ENCODE measurements at places on chromosomes 11 and 22. TPM values are rescaled to one million over a fixed set of nuclear protein-coding genes. Genes with fewer than 3 reads are reported as not detected.
A peak's percentile ranks its signal among the peaks of the same experiment; 100 is the strongest.

- peak; percentile 80 for DNase-seq
These were observed 1.9 kb downstream of the NEAT1 start for GRCh38 chr11:65424205-65425104.

- no peak for DNase-seq
These were observed 242.9 kb upstream of the UBASH3B start for GRCh38 chr11:122412581-122412980.

GRCh38 chr22:24443668-24444067 lies 16.3 kb downstream of the ADORA2A start:
- no peak for DNase-seq

DNA sequence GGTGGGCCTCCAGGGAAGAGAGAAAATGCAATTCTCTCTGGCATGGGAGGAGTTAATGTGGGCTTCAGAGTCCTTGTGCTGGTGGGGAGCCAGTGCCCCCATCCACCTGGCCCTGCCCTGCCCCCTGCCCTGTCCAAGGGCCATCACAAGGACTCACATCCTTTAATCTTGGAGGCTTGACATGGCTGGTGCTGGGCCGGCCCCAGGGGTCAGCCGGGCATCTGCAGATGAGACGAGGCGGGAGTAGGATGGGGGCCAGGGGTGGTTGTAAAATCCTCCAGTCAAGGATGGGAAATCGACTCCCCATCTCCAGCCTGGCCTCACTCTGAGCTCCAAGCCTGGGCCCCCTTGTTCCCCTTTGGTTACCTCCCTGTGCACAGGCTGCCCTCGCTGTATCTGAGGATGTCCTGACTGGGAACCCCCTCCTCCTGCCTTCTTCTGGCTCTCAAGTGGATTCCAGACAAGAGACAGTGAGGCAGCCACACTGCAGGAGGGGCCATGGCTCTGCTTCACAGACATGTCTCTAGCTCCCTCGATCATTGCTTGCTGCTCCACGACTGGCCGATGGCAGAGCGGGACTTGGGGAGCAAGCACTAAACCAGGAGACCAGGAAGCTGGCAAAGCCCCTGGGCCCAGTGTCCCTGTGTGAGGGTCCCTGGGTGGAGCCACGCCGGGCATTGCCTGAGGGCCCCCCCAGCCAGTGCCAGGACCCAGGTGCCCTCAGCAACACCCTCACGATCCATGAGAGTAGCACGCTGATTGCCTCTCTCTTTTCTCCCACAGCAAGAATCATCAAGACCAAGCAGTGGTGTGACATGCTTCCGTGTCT lies 1120.5 kb downstream of the BRD1 start:
- DNase-seq, result no peak

DNA sequence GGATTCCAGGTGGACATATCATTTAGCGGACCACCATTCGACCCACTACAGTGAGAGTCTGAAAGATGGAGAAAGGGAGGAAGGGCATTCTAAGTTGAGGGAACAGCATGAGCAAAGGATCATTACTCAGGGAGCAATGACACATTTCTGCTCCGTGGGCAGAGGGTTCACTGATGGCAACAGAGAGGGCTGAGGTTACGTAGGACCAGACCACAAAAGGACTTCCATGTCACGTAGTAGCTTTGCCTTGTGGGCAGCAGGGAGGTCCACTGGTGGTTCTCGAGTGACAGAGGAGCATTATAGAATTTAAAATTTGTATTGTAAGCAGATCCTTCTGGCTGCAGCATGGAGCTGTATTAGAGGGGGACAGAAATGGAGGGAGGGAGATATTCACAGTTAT lies 109.7 kb upstream of the NAV2 start:
- no peak for DNase-seq

DNA sequence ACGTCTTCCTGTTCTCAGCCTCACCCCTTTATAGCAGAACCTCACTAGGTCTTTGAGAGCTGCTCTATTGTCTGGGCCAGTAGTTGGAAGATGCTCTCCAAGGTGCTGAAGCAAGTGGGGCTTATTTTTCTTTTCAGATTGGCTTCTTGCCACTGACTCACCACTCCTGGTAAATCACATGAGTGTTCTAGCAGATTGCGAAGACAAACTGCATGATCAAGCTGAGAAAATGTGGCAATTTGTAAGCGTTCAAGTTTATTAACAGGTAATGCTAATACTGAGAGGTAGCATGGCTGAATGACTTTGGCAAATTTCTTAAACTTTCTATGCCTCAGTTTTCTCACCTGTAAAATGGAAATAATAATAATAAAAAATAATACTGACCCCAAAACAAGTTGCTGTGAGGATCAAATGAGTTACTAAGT lies 59.2 kb downstream of the CACNG2 start:
- peak; percentile 45 for DNase-seq

DNA sequence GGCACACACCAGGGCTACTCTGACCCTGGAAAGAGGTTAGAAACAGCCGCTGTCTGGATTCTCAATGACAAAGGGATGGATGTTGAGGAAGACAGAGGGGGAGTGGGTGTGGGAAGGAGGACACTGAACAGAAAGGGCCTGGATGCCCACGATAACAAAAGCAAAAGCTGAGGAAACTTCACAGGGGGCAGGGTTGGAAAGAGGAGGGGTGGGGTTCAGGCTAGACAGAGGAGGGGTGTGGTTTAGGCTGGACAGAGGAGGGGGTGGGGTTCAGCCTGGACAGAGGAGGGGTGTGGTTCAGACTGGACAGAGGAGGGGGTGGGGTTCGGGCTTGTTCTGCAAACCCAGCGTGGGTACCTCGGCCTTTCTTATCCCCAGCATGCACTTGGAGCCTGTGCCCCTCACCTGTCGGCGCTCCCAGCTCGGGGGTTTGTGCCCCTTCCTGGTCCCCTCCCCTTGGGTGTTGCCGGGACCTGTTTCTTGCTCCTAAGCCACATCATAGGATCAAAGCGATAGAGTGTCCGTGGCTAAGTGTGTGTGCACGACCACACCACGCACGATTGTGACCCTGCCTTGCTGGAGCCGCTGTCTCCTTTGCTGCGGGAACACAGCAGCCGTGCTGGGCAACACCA lies 75.6 kb downstream of the BRD1 start:
- no peak for DNase-seq

- no peak for DNase-seq
These were observed 1430.5 kb downstream of the TBC1D22A start for GRCh38 chr22:48192920-48193319.

DNA sequence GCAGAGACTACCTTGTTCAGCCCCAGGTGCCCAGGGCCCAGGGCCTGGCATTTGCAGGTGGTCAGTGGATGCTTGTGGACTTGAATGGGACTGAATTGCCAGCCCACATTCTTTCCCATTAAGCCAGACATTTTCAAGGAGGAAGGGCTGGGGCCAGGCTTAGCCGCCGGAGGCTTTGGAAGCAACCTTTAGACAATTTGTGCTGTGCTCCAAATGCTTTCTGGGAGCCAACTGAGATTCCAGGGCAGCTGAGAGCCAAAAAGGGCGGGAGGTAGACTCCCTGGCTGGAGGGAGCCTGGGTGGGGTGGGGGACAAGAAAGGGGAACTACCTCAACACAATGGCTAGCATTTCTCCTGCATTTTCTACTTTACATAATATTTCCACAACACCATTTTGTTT lies 54.8 kb upstream of the TIMP3 start:
- no peak for DNase-seq

- DNase-seq, result no peak
These were observed 97.0 kb upstream of the DRD2 start for GRCh38 chr11:113572136-113572735.

DNA sequence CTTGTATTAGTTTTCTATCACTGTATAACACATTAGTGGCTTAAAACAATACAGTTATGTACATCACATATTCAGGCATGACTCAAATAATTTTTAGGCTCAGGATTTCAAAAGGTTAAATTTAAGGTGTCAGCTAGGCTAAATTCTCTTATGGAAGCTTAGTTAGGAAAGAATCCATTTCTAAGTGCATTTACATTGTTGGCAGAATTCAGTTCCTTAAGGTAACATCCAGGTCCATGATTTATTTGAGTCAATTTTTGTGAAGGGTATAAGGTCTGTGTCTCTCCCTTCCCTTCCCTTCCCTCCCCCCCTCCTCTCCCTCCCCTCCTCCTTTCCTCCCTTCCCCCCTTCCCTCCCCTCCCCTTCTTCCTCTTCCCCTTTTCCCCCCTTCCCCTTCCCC lies 399.0 kb upstream of the CNTN5 start:
- DNase-seq, result no peak

GRCh38 chr11:10982704-10983510 lies 125.1 kb upstream of the ZBED5 start:
- DNase-seq, result no peak

- DNase-seq, result no peak
These were observed 112.2 kb downstream of the NCAM1 start for GRCh38 chr11:113073290-113073953.

DNA sequence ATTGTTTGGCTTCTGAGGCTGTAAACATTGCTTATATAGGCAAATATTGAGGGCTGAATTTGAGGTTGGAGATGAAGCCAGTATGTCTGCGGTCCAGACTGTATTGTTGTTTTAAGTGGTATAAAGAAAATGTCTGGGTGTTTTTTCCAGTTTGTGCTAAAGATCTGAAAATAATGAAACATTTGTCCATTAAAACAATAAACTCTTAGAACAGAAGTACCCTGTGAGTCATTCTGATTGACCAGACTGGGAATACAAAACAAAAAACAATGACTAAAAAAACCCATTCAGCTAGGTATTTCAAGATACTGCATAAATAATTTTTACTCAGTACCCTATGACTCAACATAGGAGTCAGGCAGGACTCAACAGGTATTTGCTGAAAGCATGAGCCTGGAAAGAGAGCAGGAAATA lies 20.4 kb downstream of the ALKBH8 start:
- DNase-seq, result no peak

GRCh38 chr11:2328021-2328420 lies 26.2 kb downstream of the TSPAN32 start:
- no peak for DNase-seq

DNA sequence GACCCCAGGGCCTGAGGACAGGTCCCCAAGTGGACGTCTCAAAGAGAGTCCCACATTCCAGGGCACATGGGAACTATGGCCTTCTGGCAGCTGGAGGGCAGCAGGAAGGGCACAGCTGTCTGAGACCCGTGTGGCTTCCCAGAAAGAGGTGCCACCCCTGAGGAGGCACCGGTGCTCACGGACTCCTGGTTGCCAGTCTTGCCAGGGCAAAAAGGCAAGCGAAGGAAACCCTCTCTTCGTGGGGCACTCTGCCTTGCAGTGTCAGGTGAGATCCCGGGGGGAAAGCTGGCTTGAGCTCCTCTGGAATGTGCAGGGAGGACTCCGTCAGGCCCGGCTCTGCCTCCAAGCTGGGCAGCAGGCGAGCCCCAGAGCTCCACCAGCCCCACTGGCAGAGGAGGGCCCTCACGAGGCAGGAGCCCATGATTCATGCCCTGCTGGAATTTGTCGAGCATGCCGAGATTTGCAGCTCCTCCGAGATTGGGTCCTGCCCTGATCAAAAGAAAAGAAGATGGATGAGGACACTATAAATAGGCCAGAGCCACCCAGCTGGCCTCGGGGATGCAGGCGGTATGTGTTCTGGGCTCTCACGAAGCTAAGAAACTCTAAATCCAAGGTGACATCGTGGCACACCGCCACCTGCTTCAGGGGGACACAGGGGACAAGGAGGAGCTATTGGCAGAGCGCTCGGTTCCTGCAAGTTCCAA lies 9.9 kb upstream of the CELSR1 start:
- DNase-seq, result no peak

DNA sequence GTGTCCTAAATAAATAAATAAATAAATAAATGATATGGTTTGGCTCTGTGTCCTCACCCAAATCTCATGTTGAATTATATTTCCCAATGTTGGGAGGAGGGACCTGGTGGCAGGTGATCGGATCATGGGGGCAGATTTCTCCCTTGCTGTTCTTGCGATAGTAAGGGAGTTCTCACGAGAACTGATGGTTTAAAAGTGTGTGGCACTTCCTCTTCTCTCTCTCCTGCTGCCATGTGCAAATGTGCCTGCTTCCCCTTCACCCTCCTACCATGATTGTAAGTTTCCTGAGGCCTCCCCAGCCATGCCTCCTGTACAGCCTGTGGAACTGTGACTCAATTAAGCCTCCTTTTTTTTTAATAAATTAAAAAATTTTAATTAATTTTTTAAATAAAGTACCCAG lies 138.2 kb downstream of the FBXO7 start:
- no peak for DNase-seq

GRCh38 chr22:17370766-17371432 lies 1.6 kb downstream of the CECR2 start:
- DNase-seq, result no peak

DNA sequence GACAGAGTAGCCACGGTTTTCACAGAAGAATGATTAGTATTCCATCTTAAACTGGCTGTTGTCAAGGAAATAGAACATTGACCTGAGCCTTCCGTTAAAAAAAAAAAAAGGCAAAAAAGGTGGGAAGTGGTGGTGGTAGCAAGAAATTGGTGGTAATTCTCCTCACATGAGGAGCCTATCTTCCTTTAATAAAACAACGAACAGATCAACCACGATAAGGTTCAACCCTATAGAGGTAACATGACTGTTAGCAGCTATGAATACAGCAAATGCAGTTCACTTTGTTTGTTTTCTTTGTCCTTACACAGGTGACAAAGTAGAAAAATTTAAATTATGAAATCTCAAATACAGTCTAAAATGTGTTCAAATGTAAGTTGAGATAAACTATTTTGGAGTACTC lies 181.6 kb downstream of the TTC28 start:
- DNase-seq, result no peak

DNA sequence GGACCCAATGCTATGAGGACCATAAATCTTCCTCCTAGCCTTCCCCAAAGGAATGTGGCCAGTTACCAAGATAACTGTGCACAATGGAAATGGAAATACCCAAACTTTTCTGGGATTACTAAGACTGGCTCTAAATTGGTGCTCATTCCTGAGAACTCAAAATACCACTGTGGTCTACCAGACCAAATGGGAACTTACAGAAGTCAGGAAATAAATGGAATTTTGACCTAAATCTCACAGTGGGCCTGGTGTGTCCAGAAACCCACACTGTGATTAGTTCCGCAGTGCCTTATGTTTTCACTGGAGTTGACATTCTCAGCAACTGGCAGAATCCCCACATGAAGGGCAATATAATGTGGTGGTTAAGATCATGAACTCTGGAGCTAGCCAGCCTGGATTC lies 99.4 kb upstream of the ZC3H12C start:
- no peak for DNase-seq

- no peak for DNase-seq
These were observed 181.5 kb downstream of the CWF19L2 start for GRCh38 chr11:107276077-107276476.

- DNase-seq, result no peak
These were observed 429.7 kb downstream of the MIAT start for GRCh38 chr22:27087051-27087450.

Gene CHRM4
- not detected for total RNA-seq

Gene NNMT
- not detected for total RNA-seq

Gene TRPC6
- total RNA-seq, result not detected

Gene TPBGL
- 0.18 TPM for total RNA-seq

Gene MS4A6E
- not detected for total RNA-seq

Gene CDC42EP1
- 0.59 TPM for total RNA-seq

Gene BTBD18
- not detected for total RNA-seq

Gene LARGE2
- 1.1 TPM for total RNA-seq

Gene OR4S2
- total RNA-seq, result not detected

Gene GP1BB
- total RNA-seq, result not detected

Gene DRAP1
- total RNA-seq, result 135 TPM

Gene LIF
- total RNA-seq, result 161 TPM

Measured in activated CD8-positive, alpha-beta T cell treated with anti-CD3 and anti-CD28 coated beads for 36 hours (primary cell).